Spleen (tissue), 13 donors: ENCODE measurements at places on chromosomes 13 and 19. TPM values are rescaled to one million over a fixed set of nuclear protein-coding genes. Genes with fewer than 3 reads are reported as not detected.

DNA sequence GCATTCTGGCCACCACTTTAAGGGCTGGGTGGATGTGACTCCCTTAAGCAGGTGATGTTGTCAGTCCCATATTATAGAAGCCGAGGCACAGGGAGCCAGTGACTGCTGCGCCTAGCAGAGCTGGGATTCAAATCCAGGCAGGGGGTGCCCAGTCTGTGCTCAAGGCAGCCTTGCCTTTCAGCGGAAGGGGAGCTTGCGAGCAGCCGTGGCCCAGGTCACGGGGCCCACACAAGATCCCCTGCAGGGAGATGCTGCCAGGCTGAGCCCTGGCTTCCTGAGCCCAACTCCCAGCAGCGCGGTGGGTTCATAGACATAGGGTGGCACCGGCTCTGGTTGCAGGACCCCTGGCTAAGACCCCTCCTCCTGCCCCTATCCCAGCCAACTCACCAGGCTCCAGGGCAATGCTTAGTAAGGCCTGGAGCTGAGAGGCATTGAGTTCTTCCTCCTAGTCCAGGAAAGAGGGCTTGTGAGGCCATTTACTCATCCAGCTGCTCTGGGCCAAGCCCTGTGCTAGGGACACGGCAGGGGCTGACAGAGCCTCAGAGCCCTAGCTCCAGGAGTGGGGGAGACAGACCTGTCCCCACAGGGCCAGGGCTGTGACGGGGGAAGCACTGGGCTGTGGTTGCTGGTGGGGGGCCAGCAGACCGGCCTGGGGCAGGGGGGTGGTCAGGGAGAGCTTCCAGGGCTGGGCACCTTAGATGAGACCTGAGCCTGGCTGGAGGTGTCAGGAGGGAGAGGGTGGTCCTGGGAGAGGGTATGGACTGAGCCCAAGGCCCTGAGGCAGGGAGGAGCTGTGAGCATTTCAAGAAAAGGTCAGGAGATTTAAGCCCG, 9.6 kb downstream of the CAPN12 start:
- peak; percentile 89 for DNase-seq

DNA sequence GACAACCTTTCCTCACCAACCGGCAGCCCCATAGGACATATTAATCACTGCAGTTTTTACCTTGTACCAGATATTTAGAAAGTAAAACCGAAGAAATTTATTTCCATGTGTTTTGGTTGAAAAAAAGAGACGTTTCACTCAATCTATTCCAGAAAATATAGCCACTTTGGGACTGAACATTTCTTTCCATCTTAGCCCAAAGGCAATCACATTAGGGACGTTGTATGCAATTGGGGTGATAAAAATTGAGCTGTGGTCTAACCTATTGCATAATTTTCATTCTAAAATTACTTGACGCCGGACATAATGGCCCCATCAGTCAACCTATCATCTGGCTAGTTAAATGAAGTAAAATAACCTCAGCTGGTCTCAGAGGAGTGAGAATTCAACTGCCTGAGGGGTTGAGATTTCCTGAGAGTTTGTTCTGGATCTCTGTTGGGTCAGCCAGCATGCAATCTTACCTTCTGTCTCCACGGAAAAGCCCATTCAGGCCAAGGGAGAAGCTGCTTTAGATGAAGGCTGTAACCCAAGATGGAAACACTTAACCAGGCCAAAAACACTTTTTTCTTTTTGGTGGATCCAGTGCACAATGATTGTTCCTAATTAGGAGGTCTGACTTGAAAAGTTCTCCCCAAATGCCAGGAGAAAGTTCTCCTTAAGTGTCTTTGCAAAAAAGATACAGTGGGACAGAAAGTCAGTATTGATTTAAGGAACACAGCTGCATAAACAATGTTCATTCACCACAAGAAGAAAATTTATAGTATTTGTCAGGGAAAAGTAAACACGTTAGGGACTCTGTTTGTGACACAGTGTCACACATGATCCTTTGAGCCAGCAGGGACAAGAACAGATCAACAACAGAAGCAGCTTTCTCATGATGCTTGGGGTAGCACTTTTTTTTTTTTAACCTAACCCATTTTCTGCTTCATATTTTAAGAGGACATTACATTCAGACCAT, 34.1 kb downstream of the DLEU7 start:
- DNase-seq: no peak

CCDC122 gene
- total RNA-seq: 5.6 TPM

ZNF556 gene
- 0.27 TPM for total RNA-seq

- DNase-seq: no peak
These were observed 4.9 kb upstream of the SMIM17 start for GRCh38 chr19:56637976-56638555.

DNA sequence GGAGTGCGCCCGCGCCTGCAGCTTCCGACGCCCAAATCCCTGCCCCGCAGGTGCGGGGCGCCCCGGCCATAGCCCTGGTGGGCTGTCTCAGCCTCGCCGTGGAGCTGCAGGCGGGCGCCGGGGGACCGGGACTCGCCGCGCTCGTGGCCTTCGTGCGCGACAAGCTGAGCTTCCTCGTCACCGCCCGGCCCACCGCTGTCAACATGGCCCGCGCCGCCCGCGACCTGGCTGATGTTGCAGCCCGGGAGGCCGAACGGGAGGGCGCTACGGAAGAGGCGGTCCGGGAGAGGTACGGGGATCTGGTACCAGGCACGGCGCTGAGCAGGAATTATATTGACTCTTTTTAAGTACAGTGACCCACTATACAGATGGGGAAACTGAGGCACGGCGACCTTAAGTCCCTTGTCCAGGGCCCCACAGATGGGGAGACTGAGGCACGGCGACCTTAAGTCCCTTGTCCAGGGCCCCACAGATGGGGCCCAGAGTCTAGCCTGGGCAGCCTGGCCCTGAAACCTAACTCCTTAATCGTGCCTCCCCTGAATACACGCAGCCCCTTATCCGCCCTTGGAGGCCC, 586 bp downstream of the MRI1 start:
- peak; percentile 89 for DNase-seq

DACH1 gene
- 12.5 TPM for total RNA-seq

- no peak for DNase-seq
These were observed 8.5 kb downstream of the RFX1 start for GRCh38 chr19:13997631-13997962.
